ENCODE measurements at places on chromosomes 16 and 17. TPM values are rescaled to one million over a fixed set of nuclear protein-coding genes. Genes with fewer than 3 reads are reported as not detected.

The KRT17 gene
- total RNA-seq, result 165 TPM

DNA sequence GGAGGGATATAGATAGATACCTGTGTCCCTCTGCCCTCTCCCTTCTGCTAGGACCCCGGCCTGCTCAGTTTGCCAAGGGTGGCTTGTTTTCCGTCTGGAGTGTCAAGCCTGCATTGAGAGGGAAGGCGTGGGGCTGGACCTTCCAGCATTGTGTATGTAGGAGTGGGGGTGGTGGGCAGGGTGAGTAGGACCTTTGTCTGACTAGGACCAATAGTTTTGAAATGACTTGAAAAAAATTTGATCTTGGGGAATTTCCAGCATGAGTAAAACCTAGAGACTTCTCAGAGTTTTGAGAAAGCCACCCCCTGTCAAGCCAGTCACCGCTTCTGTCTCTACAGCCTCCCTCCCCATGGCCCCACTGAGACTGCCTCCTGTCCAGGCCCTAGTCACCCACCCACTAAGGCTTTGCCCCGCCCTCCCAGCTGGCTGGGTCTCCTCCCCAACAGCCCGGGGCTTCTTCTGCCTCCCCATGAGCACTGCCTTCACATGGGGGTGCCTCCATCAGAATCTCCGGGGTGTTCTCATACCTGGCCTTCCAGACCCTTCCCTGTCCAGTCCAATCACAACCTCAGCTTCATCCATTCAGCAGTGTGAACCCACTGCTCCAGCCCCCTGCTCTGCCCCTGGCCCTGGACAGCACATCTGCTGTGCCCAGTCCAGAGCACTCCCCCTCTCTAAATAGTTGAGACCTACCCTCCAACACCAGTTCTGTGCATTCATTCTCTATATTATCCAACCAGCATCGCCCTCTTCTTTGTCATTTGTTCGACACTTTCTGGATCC, 207.0 kb downstream of the MSI2 start:
- no peak for DNase-seq

The ENPP7 gene
- not detected for total RNA-seq

The CYB5D1 gene
- 4.4 TPM for total RNA-seq

DNA sequence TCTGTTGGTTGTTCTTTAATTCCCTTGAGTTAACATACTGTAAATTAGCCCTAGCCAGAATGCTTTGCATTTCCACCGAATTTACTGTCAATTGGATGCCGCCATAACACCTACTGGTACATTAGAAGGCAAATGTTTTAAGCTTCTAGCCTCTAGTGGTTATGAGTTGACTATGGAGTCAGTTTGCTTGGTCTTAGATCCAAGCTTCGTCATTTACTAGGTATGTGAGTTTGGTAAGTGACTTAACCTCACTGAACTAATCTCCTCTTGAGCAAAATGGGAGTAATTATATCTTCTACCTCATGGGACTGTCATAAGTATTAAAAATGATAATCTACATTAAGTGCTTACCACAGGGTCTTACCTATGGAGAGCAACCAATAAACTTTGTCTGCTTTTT, 20.4 kb upstream of the CDH11 start:
- DNase-seq, result no peak

The SMIM22 gene
- total RNA-seq, result not detected

DNA sequence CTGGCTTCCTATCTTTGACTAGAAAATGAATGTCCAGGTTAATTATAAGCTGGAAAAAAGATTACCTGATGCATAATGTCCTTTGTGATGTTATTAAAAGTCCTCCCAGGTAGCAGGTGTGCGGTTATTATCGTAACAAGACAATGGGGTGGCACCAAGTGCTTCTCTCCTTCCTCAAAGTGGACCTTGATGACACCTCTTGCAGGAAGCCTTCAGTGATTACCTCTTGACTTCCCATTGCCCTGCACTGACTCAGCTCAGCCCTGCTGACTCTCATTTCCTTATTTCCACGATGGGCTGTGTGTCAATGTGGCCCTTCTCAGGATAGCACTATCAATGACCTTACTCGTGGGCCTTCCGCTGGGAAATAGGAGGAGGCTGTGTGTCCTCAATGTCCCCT, 477.4 kb upstream of the CCL2 start:
- DNase-seq, result no peak

GRCh38 chr16:4936991-4937781, at the start of gene PPL:
TSS of gene PPL (minus strand) at chr16:4937148. CDS start at chr16:4937045, 103 bp downstream.
- DNase-seq, result no peak

The KCNH6 gene
- not detected for total RNA-seq

The PRSS27 gene
- total RNA-seq, result 61.6 TPM

- peak; percentile 91 for DNase-seq
Measured at GRCh38 chr17:8150194-8151119, 1.7 kb downstream of the PER1 start.

- no peak for DNase-seq
Measured at GRCh38 chr17:8964801-8965393, 610 bp downstream of the PIK3R5 start.

GRCh38 chr16:74623839-74624235, 16.9 kb upstream of the GLG1 start:
- DNase-seq, result no peak

- no peak for DNase-seq
Measured at GRCh38 chr17:16950488-16950887, 21.4 kb downstream of the TNFRSF13B start.

The ZNF652 gene
- 42.7 TPM for total RNA-seq

The MARF1 gene
- 39.0 TPM for total RNA-seq

The KCNH4 gene
- total RNA-seq, result not detected

The COG4 gene
- 39.3 TPM for total RNA-seq

GRCh38 chr17:40068129-40068581, 5.4 kb downstream of the THRA start:
- DNase-seq, result no peak

The CDH13 gene
- total RNA-seq, result 123 TPM

- no peak for DNase-seq
Measured at GRCh38 chr16:11871193-11871592, 19.9 kb upstream of the RSL1D1 start.

DNA sequence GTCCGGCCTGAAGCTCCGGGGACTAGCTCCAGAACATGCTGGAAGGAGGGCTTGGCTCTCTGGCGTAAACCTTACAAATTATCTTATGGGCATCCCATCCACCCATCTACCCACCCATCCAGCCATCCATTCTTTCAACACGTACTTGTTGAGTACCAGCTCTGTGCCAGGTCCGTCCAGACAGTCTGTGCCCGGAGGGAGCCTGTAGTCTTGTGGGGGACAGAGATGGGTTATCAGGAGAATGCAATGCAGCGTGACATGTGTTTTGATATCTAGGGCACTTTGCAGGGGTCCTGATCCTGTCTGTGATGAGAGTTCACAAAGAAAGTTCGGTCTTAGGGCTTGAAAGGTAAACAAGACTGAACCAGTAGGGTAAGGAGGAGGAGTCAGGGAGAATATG, 4.1 kb upstream of the SLC13A2 start:
- DNase-seq, result no peak

DNA sequence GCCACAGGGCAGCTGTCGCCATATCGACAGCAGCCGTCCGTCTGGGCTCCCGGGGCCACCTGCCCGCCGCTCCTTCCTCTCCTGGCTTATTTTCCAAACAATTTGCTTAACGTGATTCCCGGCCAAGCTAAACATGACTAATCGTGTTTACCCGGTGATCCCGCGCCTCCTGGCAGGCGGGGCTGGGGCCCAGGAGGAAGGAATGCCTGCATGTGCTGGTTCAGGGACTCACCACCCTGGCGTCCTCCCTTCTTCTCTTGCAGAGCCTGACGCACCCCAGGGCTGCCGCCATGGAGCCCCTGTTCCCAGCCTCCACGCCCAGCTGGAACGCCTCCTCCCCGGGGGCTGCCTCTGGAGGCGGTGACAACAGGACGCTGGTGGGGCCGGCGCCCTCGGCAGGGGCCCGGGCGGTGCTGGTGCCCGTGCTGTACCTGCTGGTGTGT, 6.1 kb downstream of the SSTR5 start:
- DNase-seq, result no peak

- no peak for DNase-seq
Measured at GRCh38 chr17:8121681-8122421, 2.1 kb downstream of the HES7 start.

DNA sequence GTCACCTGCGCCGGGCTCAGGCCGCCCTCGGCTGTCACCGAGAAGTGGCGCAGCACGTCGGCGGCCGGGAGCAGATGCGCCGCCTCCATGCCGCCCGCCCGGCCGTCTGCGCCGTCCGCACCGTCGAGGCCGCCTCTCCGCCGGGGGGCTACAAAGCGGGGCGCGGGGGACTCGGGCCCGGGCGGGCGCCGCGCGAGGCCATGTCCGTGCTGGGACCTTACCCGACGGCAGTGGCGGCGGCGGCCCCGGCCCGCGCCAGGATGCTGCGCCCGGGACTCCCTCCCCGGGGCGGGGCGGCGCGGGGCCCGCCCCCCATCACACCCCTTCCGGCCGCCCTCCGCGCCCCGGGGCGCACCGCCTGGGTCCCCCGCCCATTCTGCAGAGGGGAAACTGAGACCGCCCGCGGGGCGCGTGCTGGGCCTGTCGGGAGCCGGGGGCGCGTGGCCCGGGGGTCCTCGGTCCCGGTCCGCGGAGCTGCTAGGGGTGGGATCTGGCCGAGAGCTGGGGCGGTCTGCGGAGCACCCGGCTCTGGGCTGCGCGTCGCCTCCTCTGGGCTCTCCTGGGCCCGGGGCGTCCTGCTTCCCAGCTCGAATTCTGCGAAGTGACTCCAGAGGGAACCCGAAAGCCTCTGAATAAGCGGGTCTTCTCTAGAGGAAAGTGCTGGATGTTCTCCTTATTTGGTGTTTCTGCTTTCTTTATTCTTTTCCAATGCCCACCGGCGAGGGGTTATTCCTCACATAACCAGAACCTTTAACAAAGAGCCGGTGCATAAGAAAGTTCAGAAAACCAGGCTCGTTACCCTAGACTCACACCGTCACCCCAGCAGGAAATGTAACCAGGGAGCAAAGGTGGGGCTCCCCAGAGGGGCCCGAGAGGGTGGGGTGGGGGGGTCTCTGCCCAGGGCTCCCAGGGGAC, at the start of gene ATP2A3:
TSS of gene ATP2A3 (minus strand) at position 235 of the 915 bp plus-strand sequence. CDS start at position 89, 146 bp downstream.
- no peak for DNase-seq

The HS3ST3A1 gene
- 8.6 TPM for total RNA-seq

DNA sequence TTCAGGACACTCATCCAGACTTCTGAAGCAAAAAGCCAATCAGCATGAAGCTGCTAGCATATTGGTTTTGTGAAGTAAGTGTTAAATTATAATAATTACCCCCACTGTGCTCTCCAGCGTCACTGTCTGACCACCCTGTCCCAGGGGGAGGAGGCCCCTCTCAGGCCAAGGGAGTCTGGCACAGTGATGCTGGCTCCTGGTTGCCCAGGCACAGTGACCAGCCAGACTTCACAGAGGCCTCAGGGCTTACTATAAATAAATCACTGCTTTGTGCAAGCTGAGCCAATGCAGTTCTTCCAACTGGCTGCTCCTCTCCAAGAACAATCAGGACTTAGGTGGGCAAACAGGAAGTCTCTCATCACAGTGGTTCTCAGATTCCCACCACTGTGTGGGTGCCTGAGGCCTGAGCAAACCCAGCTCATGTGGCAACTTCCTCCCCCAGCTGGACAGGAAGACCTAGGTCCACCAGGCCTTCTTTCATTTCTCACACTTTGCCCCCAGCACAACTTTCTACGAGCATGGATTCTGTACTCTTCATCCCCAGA, 1.7 kb upstream of the DBNDD1 start:
- DNase-seq, result no peak

DNA sequence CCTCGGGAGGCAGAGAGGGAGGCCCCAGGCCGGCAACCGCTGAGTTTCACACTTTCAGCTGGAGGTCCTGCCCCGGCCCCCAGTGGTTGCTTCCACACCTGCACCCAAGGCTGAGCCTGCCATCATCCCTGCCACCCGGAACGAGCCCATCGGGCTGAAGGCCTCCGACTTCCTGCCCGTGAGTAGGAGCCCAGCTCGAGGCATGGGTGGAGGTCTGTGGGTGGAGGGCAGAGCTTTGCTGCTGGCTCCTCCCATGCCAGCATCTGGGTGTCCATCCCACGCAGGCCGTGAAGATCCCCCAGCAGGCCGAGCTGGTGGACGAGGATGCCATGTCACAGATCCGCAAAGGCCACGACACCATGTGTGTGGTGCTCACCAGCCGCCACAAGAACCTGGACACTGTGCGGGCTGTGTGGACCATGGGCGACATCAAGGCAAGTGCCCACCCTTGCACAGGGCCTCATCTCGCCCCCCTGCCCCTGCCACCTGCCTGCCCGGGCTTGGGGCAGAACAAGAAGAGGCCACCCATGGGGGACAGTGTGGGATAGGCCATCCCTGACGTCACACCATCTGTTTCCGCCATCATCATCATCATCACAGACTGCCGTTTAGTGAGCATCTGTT, 19.6 kb downstream of the KATNB1 start:
- no peak for DNase-seq

GRCh38 chr17:63838631-63839171, 3.8 kb downstream of the SMARCD2 start:
- DNase-seq, result peak; percentile 97

DNA sequence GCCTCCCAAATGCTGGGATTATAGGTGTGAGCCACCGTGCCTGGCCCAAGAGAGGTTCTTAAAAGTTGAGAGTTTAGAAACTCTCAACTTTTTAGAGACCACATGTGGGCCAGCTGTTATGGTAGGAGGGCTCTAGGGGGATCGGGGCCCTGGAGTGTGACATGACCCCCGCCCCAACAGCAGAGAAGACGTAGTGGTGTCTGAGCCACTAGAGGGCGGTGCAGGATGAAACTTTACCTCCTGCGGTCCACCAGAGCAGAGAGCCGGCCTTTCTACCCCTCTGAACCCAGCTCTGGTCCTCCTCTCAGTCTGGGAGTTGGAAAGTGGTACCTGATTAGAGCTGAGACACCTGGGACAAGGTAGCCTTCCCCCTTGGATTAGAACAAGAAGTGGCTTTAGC, 7.4 kb downstream of the CDK5RAP3 start:
- no peak for DNase-seq

The TEX14 gene
- not detected for total RNA-seq

The CTRL gene
- total RNA-seq, result 3.2 TPM

DNA sequence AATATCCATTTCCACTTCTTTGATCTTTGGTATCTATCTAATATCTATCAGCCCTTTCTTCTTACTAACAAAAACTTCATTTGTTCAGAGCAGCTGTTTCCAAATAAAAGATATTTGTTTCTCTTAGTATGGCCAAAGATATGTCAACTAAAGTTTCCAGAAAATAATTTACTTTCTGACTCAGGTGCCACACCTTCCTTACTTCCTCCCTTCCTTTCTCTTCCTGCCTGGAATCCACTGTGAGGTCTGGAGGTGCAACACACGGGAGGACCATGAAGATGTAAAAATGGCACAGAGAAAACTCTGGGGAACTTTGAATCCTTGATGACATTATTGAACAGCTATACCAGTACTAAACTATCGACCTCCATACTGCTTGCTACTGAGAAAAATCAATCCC, 14.0 kb downstream of the MED13 start:
- DNase-seq, result no peak

The NPIPA3 gene
- not detected for total RNA-seq

The SNX20 gene
- 2.2 TPM for total RNA-seq

GRCh38 chr16:10561425-10561824, 19.0 kb downstream of the EMP2 start:
- DNase-seq, result no peak
